Mesothelial cell of epicardium (in vitro differentiated cells): ENCODE measurements at places on chromosomes 6 and 20. TPM values are rescaled to one million over a fixed set of nuclear protein-coding genes. Genes with fewer than 3 reads are reported as not detected.

The SLC13A3 gene
- total RNA-seq: 18.8 to 19.7 TPM (median 19.3 TPM) in 3 replicates

The CRISP3 gene
- 0.66 to 1.2 TPM (median 0.85 TPM) in 3 replicates for total RNA-seq

The GSTA3 gene
- not detected in 3 replicates for total RNA-seq

GRCh38 chr20:37821696-37822095, 81.2 kb upstream of the VSTM2L start:
- peaks cover 1% of the 10 kb centered on the region for H3K36me3 ChIP-seq
- no peak overlapping the region for H3K4me3 ChIP-seq
- no peak for DNase-seq

DNA sequence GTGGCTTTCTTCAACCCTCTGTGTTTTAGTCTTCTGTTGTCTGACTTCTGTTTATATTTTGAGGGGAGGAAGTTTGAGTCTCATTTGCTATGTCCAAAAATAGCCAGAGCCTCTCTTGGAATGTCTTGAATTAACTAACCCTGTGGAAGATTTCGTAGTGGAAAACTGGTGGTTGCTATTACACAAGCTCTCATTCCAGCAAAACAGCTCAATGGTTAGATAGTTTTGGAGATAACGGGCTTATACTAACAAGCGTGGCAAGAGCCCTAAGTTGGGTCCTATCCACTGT, 1.6 kb downstream of the CCN2 start:
- peak overlapping the region; percentile 88 for H3K4me3 ChIP-seq
- no peaks in the 10 kb centered on the region for H3K27me3 ChIP-seq
- H3K4me1 ChIP-seq: peaks cover 55% of the 10 kb centered on the region
- peak overlapping the region; percentile 93 for H3K27ac ChIP-seq

- H3K36me3 ChIP-seq: peaks cover 2% of the 10 kb centered on the region
- no peak overlapping the region for H3K27ac ChIP-seq
- no peak overlapping the region for H3K4me3 ChIP-seq
- no peak for DNase-seq
- no peaks in the 10 kb centered on the region for H3K27me3 ChIP-seq
Observed at GRCh38 chr6:17415321-17415720, 21.9 kb downstream of the CAP2 start.

The FGD2 gene
- not detected in 3 replicates for total RNA-seq

The SDCBP2 gene
- 1.8 to 3.4 TPM (median 2.9 TPM) in 3 replicates for total RNA-seq

GRCh38 chr20:4150070-4150441, 134.7 kb upstream of the RNF24 start:
- H3K36me3 ChIP-seq: peaks cover 4% of the 10 kb centered on the region
- no peak for DNase-seq
- peaks cover 16% of the 10 kb centered on the region for H3K4me1 ChIP-seq
- peak overlapping the region; percentile 67 for H3K4me3 ChIP-seq
- peaks cover 11% of the 10 kb centered on the region for H3K27me3 ChIP-seq
